ENCODE measurements at places on chromosomes 7 and 10.

GRCh38 chr7:141563956-141564623, 12.9 kb downstream of the AGK start:
- DNase-seq, result no peak

DNA sequence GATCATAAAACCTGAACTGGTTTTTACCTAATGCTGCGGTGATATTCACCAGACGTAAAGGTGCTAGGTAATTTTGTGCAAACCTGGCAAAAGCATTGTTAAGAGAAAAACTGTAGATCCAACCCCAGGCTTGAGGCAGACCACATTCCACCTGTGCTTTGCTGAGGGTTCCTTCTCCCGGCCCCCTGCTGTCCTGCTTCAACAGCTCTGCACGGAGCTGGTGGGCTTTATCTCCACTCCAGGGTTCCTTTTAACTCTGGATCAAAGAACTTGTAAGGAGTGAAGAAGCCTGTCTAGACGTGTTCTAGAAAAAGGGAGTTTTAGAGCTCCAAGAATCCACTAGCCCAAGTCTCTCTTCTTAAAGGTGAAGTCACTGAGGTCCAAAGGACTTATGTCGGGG, 87.5 kb upstream of the NMT2 start:
- no peak for DNase-seq

- no peak for DNase-seq
Measured at GRCh38 chr7:1536455-1536742, 5.9 kb downstream of the MAFK start.

DNA sequence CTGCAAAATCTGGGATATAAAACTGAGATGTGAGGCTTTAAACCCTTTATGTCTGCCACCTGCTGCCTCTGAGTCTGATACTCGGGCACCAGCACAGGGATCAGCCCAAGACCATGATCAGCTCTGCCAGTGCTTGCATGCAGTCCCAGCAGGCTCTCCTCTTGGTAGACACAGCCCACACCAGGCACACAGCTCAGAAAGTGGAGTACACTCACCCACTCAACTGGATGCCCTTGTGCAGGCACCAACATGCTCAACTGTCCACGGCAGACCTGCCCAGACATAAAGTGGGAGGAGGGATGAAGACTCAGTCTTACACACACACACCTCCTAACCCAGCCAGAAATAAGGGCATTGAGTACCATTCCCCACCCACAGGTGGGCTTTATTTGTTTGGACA, 18.2 kb upstream of the MYH16 start:
- DNase-seq, result no peak

DNA sequence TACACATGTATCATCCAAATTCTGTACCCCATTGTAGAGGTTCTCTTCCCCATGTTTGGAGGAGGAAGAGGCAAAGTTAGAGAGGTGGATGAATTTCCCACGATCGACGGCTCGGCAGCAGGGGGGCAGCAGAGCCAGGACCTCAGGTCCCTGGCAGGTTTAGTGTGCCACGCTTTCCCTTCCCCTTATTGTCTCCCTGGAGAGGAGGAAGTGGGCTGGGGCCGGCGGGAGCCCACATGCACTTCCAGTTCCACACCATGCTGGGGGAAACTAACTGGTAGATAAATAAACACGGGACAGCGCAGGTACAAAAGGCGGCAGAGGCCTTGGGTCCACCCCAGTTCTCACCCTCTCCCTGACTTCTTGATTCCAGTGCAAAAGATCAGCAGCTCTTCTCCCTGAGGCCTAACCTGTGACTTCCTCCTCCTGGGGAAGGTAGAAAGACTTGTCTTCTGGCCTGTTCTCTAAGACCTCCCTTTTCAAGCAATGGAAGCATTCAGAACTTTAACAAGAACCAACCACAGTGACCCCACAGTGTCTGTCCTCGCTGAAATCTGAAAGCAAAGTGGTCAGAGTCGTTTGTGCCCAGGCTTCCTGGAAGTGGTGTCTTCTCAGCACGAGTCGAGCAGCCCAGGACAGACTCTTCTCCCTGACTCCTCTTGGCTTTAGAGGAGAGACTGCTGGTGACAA, 30.5 kb upstream of the SRGN start:
- no peak for DNase-seq

GRCh38 chr10:67772894-67773511, 65.0 kb downstream of the DNAJC12 start:
- DNase-seq, result no peak

DNA sequence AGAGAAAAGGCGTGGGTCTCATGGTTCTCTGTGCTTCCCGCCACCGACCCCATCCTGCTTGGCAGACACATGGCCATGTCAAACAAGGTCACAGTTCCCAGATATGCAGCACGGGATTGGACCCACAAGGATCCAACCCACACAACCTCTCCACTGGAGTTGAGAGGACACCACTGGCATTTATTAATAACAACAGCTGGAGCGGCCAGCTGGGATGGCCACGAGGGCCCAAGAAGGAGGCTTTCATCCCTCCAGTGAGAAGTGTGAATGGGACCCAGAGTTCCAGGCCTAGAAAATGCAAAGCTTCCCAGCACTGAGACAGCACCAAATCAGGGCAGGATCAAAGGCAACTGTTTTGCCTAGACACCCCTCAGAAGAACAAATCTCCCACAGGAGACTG, 31.5 kb downstream of the FGFR2 start:
- no peak for DNase-seq

GRCh38 chr7:35699796-35700305, 4.9 kb upstream of the HERPUD2 start:
- DNase-seq, result peak; percentile 56

DNA sequence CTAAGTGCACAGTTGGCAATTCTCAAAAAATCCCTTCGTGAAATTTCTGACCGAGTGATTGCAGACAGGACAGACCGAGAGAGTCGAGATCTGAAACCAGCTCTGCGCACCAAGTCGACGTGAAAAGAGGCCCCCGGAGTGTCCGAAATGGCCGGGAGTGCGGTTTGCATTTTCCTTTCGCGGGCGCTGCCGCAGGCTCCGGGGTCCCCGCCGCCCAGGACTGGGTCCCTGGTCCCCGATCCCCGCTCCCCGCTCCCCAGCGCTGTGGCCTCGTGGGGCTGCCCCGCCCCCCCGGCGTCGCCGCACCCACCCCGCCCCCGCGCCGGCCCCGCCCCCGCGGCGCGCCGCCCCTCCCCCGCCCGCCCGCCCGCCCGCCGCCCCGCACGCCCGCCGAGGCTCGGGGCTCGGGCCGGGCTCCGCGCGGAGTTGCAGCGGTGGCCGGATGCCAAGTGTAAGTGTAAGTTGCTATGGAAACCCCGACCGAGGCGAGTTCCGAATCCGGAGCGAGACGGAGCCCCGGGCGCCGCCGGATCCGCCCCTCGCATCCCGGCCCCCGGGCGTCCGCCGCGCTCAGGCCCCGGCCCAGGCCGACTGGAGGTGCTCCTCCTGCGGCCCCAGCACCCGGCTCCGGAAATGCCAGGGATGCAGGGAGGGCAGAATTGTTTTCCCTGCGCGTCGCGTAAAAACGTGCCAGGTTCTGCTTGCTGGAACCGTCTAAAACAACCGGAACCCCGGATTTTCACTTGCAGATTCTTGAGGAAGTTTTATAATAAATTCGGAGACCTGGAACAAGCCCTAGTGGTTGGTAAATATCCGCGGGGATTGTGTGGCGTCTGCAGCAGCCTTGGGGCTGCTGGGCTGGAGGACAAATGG, 4.6 kb downstream of the BMI1 start:
- DNase-seq, result no peak

DNA sequence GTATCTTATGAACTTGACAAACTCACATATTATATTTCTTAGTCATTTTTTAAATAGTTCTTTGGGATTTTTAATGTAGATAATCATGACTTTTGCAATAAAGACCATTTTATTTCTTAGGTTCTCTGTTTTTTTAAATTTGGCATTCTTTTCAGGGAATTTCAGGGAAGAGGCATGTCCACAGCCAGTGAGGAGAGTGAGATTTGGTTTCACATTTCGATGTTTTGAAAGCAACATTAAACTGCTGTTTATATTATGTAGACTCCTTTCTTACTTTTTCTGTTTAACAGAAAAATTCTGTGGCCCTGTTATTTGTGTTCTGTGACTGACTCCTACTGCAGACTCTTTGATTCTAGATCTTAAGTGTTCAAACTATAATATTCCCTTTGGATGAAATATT, 153.7 kb downstream of the FAM107B start:
- no peak for DNase-seq

Measured in NCI-H524 (cell line).